ENCODE measurements at places on chromosomes 3 and 15.
A peak's percentile ranks its signal among the peaks of the same experiment; 100 is the strongest.

DNA sequence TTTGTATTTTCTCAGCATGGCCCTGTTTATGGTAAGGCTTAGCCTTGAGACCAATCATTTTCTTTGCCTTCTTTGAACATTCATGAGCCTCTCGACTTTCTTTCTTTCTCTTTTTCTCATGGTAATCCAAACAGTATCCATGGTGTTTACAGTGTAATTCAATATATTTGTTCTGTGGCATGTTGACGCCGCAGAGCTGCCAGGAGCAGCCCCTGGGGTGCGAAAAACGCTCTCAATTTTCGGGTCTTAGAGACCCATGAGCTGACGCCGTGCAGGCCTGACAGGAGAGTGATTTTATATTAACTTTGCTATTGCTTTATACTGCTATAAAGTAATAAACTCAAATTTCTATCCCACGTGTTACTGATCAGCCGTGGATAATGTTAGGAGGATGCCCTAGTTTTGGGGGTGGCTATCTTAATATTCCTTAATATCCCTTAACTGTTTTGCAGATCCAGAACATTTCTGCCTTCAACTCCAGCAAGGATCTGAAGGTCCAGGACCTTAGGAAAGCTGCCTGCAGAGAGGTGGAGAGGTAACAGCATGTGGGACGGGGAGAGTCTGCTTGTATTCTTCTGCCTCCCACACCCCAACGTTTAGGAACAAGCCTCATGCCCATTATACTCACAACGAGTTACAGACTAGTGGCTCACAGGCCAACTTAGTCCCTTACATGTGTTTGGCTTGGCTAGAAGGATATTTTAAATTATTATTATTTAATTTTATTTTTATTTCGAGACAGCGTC is 29.3 kb upstream of the MYO1E start:
- no peak for DNase-seq

GRCh38 chr15:95987886-95988573 is 342.5 kb upstream of the NR2F2 start:
- no peak for DNase-seq

GRCh38 chr3:139127101-139127500 is 82.4 kb upstream of the PRR23C start:
- DNase-seq: no peak

DNA sequence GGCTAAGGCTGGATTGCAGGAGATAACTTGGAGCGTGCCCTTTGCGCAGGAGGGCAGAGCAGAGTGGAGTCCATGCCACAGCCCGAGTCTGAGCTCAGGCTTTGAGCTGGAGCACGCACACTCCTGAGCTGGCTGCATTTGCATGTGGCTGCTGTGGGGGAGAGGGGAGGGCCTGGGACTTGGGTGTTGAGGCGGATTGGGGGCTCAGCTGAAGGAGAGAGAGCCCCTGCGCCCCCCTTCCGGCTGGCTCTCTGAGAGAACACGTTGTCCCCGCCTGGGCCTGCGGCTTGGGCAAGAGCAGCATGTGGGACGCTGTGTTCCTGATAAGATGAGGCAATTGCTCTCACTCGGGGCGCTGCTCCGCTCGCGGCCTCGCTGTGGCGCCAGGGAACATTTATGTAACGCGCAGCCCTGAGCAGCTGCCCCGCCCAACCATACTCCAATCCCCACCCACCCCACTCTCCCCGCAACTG is 39.1 kb downstream of the KLF13 start:
- peak; percentile 82 for DNase-seq

GRCh38 chr15:44812029-44812517 is 75.7 kb downstream of the TRIM69 start:
- DNase-seq: no peak

- DNase-seq: no peak
Observed at GRCh38 chr3:4756057-4756775, 223.0 kb upstream of the BHLHE40 start.

DNA sequence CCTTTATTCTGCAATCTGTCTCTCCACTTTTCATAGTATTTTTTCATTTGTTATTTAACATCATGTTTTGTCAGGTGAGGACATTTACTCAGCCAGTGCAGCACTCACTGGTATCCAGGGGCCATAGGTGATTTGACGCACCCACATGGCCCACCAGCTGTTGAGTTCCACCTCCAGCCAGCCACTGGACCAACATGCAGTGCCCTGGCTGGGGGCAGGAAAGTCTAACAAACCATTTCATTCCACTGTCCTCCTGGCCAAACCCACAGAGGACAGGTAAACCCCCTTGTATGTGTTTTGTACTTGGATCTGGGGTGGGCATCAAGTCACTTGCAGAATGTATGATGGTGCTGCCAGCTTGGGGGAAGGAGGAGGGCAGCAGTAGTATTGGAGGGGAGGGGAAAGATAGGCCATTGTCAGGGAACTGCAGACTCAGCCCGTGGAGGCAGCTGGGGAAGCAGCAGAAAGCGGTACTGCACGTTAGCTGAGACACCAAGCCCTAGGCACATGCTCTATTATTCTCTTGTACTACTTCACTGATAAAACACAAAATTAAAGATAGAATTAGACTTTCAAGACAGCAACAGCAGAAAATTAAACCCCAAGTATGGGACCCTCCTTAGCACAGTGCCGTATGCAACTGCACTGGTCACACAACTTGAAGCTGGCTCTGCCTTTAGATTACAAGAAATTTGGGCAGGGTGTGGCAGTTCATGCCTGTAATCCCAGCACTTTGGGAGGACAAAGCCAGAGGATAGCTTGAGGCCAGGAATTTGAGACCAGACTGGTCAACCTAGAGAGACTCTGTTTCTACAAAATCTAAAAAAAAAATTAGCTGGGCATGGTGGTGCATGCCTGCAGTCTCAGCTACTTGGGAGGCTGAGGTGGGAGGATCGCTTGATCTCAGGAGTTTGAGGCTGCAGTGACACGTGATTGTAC is 15.4 kb upstream of the RPL24 start:
- no peak for DNase-seq

GRCh38 chr3:1380926-1381646 is 288.3 kb downstream of the CNTN6 start:
- DNase-seq: no peak

DNA sequence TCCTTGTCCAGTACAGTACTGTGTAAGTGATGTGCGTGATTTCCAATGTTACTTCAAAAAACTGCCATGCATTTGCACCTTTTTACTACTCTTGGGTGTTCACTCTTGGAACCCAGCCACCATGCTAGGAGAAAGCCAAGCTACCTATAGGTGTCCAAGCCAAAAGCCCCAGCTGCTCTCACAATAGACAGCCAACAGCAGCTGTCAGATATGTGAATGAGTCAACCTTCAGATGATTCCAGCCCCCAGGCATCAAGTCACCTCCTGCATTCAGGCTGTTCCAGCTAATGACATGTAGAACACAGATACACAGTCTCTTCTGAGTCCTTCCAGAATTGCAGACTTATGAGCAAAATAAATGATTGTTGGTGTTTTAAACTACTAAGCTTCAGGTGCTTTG is 417.7 kb upstream of the TGFBR2 start:
- DNase-seq: no peak

GRCh38 chr3:69715204-69715603 is 24.1 kb upstream of the MITF start:
- no peak for DNase-seq

DNA sequence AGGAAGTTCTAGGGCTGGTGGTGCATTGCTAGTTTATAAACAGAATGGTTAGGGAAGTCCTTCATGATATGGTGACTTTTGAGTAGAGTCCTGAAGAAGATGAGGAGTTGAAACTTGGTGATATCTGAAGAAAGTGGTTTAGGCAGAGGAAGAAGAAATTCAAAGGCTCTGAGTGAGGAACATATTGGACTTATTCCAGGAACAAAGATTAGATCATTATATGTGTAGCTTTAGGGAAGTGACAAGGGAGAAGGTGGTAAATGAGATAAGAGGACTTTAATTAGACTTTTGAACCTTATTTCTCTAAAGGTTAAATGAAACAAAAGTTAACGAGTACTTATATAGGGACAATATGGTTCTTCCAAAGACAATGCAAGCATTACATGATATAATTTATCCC is 286.7 kb downstream of the DOCK3 start:
- no peak for DNase-seq

GRCh38 chr15:33026614-33027013 is 167.9 kb downstream of the FMN1 start:
- no peak for DNase-seq

DNA sequence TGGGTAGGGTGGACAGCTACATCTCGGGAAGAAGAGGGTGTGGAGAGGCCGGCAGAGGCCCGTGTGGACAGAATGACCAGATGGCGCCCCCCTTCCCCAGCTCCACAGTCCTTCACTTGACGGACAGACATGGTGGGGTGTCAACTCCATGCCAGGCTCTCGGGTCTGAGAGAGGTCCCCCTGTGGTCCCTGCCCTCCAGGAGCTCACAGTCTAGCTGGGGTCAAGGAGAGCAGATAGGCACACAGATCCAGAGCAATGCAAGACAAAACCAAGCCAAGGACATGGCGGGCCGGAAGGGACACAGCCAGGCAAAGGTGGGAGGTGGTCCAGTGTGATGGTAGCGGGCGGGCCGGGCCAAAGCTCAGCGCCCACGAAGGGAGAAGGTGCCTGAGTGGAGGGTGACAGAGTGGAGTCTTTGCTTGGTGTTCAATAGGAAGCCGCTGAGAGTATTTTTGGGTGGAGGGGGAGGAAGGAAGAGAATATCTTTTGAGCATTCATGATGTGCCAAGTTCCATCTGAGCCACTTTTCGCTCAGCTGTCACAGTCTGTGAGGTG is 72.1 kb upstream of the SEC13 start:
- DNase-seq: no peak

- DNase-seq: no peak
Observed at GRCh38 chr15:85168642-85169173, 187.1 kb downstream of the PDE8A start.

DNA sequence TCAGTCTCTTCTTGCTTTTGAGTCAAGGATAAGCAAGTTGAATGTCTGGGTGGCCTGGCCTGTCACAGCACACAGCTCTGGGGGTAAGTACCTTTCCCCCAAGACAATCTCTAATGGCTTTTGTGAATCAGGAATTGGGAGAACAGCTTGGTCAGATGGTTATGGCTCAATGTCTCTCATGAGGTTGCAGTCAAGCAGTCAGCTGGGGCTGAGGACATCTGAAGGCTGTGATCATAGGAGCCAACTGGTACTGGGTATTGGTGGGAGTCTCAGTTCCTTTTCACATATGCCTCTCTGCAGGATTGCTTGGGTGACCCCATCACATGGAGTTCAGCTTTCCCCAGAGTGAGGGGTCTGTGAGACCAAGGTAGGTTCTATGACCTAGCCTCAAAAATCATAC is 33.0 kb upstream of the TMEM158 start:
- no peak for DNase-seq

- no peak for DNase-seq
Observed at GRCh38 chr3:1232276-1232675, 139.5 kb downstream of the CNTN6 start.

DNA sequence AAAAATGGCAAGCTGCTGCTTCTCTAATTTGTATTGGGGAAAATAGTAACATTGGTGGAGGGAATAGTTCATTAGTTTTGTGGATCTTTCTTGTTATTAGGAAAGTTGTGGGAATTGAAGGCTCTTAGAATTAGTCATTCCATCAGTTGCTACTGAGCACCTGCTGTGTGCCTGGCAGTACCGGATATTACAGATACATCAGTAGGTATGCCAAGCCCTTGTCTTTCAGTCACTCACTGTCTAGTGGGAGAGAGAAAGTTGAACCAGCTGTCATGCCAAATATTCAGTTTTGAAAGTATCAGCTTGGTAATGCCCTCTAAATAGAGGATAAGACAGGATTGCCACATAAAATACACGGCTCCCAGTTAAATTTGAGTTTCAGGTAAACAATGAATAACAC is 32.5 kb downstream of the IGSF10 start:
- DNase-seq: no peak

DNA sequence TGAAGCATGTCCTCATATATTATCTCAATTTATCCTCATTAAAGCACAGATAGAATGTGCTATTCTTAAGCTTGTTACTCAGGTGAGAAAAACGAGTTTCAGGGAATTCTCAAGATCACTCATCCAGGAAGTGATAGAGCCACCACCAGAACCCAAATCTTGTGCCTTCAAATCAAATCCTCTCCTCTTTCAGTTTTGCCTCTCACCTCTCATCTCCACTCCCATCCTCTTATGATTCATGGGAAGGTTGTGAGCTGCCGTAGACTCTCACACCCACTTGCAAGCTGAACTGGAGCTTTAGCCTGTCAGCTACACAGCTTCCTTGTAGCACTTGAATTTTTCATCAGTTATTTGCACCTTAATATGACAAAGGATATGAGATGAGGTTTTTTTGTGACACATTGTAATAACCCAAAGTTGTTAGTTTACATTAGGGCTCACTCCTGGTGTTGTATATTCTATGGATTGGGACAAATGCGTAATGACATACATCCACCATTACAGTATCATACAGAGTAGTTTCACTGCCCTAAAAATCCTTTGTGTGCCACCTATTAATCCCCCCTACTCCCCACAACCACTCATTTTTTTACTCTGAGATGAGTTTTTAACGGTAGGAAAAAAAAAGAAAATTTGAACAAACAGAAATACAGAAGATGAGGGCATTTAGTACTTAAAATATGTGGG is 25.7 kb downstream of the GPR15 start:
- DNase-seq: no peak

DNA sequence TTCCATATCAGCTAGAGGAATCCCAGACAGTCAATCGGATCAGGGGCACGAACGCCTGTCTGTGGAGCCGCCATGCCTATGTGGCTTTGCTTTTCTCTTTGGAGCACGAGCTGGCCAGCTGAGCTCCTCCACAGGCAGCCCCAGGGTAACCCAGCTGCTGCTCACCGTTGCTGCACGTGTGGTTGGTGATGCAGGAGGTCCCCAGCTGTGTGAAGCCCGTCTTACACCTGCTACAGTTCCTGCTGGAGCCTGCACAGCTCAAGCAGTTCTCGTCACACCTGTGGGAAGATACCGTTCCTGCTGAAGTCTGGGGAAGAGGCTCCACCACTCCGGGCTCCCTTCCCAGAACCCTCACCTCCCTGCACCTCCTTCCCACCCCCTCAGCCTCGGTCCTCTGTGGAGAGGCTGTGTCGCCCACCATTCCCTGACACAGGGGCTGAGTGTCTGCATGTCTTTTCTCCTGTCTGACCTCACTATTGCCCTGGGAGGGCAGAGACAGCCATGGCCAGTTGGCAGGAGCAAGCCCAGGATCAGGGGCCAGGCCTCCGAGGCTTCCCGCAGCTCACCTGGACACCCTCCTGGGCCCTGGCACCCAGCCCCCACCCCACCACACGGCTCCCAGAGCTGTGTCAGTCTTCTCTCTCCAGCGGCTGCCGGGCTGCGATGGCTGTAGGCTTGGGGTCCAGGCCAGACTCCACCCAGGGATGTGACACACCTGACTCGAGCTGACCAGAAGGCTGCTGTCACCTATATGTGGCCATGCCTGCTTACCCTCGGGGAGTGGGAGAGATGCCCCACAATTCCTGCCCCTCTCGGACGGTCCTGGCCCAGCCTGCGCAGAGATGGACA is 12.2 kb upstream of the SNRPA1 start:
- no peak for DNase-seq
